Fibroblast of skin of back (primary cell): ENCODE measurements at places on chromosomes 1 and 21.

DNA sequence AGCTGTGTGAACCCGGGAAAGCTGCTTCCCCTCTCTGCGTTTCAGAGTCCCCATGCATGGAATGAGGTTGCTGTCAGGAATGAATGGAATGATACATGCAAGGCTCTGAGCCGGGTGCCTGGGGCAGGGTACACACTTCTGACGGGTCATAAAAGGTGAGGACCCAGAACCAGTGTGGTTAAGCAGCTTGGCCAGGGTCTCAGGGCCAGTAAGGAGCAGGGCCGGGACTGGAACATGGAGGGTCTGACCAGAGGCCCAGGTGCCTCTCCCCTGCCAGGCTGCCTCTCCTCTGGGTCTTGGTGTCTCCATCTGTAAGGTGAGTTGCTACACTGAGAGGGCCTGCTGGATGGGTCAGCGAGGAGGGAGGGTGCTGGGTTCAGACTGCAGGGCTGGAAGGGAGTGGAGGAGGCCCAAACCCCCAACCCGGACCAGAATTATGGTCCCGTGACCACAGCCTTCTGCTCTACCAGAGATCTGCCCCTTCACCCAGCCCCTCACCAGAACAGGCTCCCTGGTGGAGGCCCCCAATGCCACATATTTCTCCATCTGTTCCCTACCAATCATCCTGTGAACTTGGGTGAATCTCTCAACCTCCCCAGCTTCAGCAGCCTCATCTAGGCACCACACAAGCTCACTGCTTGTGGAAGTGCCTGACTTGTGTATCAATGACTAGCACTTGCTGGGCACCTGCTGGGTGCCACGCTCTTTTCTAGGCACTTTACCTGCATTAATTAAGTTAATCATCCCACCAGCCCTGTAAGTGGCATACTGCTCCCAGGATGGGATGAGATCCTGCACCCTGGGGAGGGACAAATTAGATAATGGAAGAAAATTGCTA is 16.2 kb upstream of the LRP8 start:
- DNase-seq, result peak; percentile 55

- DNase-seq, result no peak
These were observed 805.9 kb upstream of the ADAMTS5 start for GRCh38 chr21:27772816-27773215.

DNA sequence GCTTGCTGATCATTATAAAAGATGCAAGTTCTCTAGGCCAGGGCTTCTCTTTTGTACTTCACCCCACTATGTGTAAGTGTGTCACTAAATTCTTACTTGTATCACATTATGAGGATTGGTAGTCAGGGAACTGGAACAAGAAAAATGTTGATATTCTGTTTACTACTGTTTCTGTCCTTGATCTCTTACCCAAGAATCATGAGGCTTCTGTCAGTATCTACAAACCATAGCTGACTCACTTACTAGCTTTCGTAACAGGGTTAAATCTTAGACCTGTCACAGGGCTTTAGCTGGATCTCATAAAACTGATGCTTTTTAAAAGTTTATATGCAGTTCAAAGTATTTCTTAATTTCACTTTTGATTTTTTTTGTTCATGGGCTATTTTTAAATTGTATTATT is 681.2 kb downstream of the PLPP3 start:
- DNase-seq, result no peak

- DNase-seq, result no peak
These were observed 16.0 kb downstream of the ELOA start for GRCh38 chr1:23759277-23759676.

GRCh38 chr1:31626223-31627207 is 9.0 kb downstream of the HCRTR1 start:
- DNase-seq, result no peak

DNA sequence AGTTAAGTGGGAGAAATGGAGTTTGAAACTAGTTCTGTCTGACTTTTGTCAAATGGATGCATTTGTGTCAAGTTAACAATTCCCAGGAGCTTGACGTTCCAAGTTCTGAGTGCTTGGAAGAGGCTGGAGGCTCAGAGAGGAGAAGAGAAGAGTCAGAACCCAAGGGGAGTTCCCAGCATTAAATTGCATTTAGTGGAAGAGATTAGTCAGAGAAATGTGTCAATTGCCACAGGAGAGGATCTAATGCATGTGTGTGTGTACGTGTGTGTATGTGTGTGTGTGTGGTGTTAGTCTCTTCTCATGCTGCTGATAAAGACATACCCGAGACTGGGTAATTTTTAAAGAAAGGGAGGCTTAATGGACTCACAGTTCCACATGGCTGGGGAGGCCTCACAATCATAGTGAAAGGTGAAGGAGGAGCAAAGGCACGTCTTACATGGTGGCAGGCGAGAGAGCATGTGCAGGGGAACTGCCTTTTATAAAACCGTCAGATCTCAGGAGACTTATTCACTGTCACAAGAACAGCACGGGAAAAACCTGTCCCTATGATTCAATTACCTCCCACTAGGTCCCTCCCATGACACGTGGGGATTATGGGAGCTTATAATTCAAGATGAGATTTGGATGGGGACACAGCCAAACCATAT is 101.5 kb upstream of the TMEM51 start:
- DNase-seq, result no peak

DNA sequence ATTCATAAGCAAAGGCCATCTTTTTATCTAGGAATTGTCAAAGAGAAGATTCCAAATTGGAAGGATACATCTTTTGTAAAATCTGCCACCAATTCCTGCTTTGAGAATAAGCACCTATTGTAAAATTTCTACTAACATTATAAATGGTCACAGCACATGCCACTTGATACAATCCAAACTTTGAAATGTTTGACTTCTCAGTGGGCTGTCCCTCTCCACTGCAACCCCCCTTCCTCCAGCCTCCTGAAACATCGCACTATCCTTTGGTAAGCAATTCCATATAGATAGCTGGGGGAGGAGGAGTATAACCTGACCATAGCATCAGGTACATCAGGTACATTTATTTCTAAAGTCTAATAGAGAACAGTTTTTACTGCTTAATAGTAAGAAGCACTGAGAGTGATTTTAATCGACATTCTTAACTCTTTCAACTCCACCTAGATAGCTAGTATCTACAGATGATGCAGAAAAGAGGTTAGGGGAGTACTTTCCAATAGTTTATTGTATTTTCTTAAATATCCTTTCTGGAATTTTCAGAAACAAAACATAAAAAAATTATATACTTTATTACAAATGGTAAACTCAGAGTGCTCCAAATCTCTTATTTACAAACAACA is 2.9 kb downstream of the JUN start:
- peak; percentile 36 for DNase-seq

DNA sequence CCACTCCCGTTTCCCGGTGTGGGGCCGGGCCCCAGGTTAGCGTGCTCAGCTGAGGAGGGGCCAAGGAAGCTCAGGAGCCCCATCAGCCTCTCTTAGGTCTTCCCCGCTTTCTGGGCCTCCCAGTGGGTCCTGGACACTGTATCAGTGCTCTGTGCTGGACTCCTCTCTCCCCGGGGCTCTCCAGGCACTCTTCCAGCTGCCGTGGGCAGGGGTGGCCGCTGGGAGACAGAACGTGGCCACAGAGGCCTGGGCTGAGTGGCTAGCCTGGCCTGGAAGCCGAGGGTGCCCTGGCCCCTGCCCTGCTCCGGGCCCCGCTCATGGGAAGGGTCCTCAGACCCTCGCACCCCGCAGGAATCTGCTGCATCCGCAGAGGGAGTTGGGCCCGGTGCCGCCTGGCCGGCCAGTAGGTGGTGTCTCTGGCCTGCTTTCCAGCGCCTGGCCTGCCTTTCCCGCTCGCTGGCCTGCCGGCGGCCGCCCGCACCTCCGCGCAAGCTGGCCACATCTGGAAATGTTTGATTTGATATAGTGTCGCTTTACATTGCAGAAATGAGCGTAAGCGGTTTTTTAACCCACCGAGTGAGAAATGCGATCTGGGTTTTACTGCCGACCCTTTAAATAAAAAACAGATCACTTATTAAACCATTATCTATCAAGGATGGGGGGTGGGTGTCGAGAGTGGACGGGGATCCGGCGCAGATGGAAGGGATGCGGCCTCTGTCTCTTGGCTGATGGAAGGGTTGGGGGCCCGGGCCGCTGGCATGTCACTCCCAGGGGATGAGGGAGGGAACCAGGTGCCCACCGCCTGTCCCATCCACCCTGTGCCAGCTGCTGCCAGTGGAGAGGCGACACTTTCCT is 74.4 kb upstream of the TTC34 start:
- peak; percentile 2 for DNase-seq

GRCh38 chr21:45042664-45043161 is 31.7 kb upstream of the ADARB1 start:
- no peak for DNase-seq
